Left forelimb (tissue), 1 donor: ENCODE measurements at places on chromosomes 2 and 18.
A peak's percentile ranks its signal among the peaks of the same experiment; 100 is the strongest.

GRCh38 chr18:46449499-46449898 lies 207.5 kb downstream of the LOXHD1 start:
- no peak for DNase-seq

GRCh38 chr18:22411446-22411845 lies 6.3 kb downstream of the CTAGE1 start:
- no peak for DNase-seq

DNA sequence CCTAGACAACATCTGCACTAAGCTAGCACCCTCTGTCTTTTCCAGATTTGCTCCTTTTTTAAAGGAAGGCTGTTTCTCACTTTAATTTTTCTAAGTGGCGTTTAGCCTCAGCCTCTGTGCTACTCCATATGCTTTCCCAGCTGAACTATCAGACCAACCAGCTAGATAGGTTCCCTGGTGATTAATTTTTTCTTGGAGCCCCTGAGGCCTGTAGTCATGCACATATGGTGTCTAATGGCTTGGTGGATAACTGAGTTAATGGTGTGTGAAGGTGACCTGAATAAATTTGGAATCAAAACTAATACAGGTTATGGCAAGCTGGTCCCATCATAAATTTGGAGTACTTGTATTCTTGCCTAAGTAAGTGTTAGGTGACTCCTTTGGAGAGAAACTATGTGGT lies 135.5 kb downstream of the MGAT5 start:
- no peak for DNase-seq

DNA sequence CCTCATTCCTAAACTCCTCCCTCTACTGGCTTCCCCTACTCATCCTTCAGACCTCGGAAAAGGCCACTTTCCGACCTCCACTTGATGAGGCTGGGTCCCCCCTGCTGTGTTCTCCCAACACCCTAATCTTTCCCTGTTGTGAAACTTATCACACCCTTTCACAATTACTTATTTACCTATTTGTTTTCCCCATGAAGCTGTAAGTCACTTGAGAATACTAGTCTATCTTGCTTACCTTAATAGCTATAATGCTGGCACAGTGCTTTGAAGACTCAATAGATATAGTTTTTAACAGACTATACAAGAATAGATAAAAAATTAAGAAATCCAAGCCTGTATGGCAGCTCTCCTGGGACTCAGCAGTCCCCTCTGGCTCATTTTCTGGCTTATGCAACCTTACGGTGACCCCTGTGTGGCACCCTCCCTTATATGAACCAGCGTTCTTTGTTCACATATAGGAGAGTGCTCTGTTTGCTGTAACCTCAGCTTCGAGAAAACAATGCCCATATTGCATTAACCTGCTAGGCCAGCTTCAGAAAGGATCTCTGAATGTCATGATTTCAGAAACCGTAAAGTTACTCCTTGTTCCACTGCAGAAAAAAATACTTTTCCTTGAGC lies 220.4 kb upstream of the PKDCC start:
- no peak for DNase-seq

- no peak for DNase-seq
Measured at GRCh38 chr2:85783796-85784195, 30.0 kb downstream of the ATOH8 start.

- DNase-seq, result no peak
Measured at GRCh38 chr18:79897940-79898625, 53.4 kb downstream of the SLC66A2 start.

DNA sequence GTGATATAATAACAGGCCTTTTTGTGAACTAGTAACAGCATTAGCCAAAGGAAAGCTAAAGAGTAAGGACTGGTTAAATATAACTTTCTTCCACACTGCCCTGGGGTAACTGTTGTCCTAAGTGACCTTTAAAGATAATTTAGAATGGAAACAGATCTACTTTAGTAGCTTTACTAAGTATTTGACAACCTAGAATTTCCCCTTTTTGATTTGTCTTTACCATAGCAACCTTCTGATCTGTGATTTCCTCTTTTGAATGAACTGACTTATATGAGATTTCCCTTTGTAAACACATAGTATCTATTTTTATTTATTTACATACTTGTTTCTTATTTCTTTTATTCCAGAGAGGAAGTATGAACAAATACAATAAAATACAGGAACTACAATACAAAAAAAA lies 10.5 kb upstream of the KLF7 start:
- no peak for DNase-seq

DNA sequence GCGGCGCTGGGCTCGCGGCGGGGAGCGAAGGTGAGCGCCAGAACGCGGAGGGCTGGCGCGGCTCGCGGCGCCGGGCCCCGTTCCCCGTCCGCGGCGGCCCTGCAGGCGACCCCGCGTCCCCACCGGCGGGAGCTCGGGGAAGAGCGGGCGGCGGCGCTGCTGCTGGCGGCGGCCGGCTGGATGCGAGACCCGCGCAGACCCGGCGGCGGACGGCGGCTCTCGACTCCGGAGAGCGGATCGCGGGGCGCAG lies 213 bp downstream of the DOK6 start:
- peak; percentile 72 for DNase-seq

- no peak for DNase-seq
Measured at GRCh38 chr18:58615140-58616132, 13.5 kb downstream of the ALPK2 start.

- DNase-seq, result no peak
Measured at GRCh38 chr18:58024139-58024538, 19.9 kb upstream of the NEDD4L start.
